Progenitor cell of endocrine pancreas (in vitro differentiated cells): ENCODE measurements at places on chromosomes 2 and 18.

DNA sequence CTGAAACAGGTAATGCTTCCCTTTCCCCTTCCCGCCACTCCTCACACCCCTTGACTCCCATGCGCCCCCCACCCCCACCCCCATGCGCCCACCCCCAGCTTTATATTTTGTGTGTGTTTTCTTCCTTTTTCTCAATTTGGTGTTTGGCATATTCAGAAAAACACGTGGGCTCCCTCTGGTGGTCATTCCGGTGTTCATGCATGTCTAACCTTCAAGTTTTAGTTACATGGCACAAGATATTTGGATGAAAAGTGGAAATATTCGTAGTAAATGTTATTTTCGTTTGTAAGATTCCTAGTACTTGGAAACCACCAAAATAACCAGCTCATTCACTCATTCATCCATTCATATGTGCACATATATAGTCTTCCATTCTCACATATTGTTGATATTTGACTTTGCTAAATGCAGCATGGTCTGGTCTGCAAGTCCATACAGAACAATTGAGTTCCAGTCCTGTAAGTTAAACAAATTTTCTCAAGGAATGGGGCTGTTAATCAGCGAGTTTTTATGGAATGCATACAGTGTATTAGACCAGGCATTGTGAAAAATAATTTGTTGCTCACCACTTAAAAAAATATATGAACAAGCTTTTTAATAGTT lies 143.6 kb upstream of the MAP3K20 start:
- DNase-seq, result peak; percentile 47

GRCh38 chr2:165164201-165164600 lies 39.6 kb downstream of the SCN3A start:
- no peak for DNase-seq

DNA sequence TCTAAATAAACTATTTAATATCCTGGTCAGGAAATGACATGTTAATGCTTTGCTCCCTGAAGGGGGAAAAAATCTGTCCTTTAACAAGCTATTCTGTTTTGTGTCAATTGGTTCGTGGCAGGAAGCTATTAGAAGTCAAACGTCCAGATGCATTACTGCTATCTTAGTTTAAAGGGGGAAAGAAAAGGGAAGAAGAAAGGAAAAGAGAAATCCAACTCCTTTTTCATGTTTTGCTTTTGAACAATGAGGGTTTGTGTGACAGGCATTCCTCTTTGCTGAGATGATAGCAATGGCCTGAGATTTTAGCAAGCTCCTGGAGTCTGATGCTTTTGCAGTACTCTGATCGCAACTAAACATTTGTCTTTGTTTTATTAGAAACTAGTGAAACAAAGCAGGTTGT lies 24.6 kb downstream of the TRIB2 start:
- no peak for DNase-seq

- DNase-seq, result no peak
These were observed 82.5 kb upstream of the OTX1 start for GRCh38 chr2:62968168-62968567.

GRCh38 chr2:61044636-61045035 lies 21.0 kb upstream of the SANBR start:
- DNase-seq, result no peak

- DNase-seq, result no peak
These were observed 86.5 kb upstream of the ITGB6 start for GRCh38 chr2:160286551-160286950.
